ENCODE measurements at places on chromosomes 16 and 17.

DNA sequence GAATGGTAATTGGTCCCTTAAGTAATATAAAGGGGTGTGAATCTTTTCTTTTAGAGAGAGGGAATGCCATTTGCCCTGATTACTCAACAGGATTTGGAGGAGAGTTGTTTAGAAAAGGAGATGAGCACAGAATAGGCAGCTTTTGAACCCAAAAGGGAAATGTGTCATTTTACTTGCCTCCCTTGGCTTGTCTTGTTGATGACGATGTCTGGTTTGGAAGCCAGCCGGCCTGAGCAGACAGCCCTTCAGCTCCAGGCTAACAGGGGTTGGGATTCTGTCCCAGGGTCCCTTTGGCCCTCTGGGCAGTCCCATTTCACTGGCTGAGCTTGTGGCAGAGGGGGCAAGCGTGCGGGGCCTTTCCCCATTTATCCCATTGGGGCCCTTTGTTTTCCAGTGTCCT, 22.3 kb upstream of the PRKAR1A start:
- DNase-seq, result no peak

- no peak for DNase-seq
Observed at GRCh38 chr16:89039756-89040155, 53.9 kb upstream of the ACSF3 start.

GRCh38 chr17:50603340-50603739, 31.3 kb upstream of the ABCC3 start:
- no peak for DNase-seq

DNA sequence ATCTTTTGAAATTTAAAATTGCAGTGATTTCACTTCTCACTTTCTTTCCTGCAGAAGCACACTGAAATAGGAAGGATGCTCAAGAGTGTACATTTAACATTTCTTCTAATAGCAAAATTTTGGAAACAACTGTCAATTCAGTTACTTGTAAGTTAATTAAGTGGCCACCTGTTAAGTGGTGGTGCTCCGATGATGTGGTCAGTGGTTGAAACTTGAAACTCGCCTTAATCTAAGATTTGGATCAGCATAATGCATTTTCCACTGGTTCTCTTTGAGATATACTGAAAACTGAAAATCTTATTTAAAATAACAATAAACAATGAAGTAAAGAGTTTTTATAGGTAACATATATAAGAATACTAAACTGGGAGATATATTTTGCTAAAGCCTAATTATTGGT, 7.0 kb upstream of the MYH8 start:
- no peak for DNase-seq

GRCh38 chr17:78474614-78475146, 96.2 kb downstream of the PGS1 start:
- no peak for DNase-seq

GRCh38 chr16:47928008-47928407, 227.8 kb downstream of the ABCC12 start:
- no peak for DNase-seq
